ENCODE measurements at places on chromosomes 11 and 22.

GRCh38 chr22:29947410-29948384, 64.7 kb downstream of the MTMR3 start:
- DNase-seq = no peak

GRCh38 chr11:64919627-64920026, 2.6 kb upstream of the ATG2A start:
- no peak for DNase-seq

- no peak for DNase-seq
Observed at GRCh38 chr11:48307760-48308386, 1.9 kb downstream of the OR4S1 start.

DNA sequence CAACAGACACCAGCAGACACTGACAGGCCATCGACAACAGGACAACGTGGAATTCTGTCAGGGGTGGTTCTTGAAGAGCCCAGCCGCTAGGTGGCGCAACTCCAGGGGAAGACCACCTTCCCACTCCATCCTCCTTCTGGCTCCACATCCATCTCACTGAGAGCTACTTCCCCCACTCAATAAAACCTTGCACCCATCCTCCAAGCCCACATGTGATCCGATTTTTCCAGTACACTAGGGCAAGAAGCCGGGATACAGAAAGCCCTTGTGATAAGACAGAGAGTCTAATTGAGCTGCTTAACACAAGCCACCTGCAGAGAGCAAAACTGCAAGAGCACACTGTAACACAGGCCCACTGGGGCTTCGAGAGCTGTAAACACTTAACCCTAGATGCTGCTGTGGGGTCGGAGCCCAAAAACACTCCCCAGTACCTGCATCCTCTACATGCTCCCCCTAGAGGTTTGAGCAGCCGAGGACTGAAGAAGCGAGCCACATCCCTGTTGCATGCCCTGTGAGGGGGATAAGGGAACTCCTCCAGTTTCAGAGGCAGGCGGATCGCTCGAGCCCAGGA, 11.5 kb upstream of the RAB39A start:
- DNase-seq = peak; percentile 6

DNA sequence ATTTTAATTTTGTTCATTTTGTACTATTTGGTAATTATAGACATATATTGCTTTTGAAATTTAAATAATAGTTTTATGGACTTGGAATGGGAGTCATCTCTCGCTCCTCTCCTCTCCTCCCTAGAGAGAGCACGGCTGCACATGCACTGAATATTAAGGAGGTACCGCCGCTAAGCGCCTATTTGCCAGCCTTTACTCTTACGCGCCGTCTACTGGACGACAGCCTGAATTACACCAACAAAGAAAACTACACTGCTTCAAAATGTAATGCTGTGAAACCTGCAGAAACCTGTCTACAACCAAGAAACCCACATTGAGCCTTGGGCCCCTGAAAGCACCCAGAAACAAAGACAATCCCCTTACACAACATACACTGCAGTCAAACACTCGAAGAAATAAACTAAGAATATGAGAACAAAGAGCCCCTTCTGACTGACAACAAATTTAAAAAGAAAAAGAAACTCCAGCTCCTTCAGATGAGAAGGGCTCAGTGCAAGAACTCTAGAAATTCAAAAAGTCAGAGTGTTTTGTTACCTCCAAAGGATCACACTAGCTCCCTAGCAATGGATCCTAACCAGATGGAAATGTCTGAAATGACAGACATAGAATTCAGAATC, 737.2 kb downstream of the LRRC4C start:
- no peak for DNase-seq

DNA sequence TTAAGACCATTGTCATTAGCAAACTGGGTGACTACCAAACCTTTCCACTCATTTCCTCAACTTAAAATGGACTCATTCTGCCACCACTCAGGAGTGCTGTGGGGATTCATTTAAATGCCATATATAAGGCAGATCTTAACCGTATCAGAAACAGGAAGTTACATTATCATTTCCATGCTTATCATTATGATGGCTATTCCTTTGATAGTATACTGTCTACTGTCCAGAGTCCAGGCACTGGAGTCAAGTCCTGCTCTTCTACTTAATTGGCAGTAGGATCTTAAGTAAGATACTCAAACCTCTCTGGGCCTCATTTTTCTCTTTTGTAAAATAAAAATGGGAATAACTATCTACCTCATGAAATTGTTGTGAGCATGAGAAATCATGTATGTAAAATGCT, 8.4 kb upstream of the NAV2 start:
- no peak for DNase-seq

GRCh38 chr11:27485930-27486773, 13.6 kb upstream of the LGR4 start:
- no peak for DNase-seq

DNA sequence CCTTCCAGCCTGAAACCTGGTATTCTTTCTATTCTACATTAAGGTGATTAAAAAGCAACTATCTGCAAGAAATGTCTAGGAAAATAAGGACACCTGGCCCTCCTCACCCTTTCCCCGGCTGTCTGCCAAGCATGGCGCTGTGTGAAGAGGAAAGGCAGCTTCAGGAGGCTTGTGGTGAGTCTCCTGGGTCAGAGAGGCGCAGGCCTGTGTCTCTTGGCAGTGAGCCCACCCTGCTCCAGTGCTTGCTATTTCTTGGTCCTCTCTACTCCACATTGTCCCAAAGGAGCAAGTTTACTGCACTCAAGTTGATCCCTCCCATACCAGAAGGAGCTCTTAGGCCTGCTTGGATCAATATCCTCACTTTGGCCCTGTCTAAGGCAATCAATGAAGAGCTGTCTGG, 520.7 kb upstream of the B3GAT1 start:
- no peak for DNase-seq

Measured in activated CD8-positive, alpha-beta memory T cell treated with anti-CD3 and anti-CD28 coated beads for 48 hours (primary cell).